Amygdala (tissue), 56 donors: ENCODE measurements at places on chromosomes 5 and 9.

- no peak for DNase-seq
Measured at GRCh38 chr5:157479166-157479565, 19.2 kb downstream of the NIPAL4 start.

DNA sequence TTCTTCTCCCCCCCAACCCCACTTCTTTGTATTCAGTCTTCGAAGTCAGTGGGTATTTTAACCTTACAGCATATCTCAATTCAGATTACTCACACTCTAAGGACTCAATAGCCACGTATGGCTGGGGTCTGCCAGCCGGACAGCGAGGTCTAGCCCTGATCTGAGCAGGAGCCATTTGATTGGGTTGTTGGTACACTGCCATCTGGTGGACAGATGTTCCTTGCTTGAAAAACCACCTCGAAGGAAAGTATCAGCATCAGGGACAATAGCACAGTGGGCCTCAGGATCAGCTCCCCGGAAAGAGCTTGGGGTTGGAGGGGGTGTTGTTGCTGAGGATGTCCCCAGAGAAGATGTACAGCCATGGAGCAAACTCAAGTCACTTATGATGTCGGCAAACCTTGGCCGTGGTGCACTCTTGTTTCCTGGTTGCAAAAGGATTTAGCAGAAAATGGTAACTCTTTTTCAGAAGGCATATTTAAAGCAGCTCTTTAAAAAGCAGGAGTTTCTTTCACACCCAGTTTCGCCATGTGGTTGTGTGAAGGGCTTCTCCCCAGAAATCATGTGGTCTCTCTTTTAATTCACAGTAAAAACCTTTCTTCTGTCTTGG is 31.7 kb upstream of the KCNMB1 start:
- peak; percentile 17 for DNase-seq

DNA sequence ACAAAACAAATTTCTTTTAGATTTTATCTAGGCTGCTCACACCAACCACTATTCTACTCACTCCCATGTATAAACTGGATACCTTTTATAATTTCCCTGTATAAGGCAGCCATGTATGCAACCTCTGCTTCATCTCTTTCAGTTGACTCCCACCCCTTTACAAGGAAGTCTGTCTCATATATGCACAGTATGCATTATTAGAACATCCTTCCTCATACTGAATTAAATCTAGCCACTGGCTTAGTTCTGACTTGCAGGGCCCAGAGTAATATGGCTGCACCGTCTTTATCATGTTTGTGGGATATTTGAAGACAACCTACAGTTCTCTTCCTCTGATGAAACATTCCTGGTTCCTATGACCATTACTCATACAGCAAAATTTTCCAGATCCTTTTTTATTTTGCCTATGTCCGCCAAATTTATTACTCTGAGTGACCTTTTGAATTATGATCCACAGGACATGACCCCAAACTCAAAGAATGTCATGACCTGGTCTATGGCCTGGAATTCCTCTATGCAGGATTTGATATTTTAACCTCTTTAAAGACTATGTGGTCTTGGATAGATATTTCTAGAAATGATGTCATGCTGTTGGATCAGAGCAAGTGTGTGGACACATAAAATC is 76.6 kb upstream of the ITGA1 start:
- no peak for DNase-seq

- DNase-seq, result no peak
Measured at GRCh38 chr9:87499424-87500017, 1.9 kb downstream of the DAPK1 start.

- DNase-seq, result no peak
Measured at GRCh38 chr5:92835712-92836111, 745.3 kb downstream of the NR2F1-AS1 start.

DNA sequence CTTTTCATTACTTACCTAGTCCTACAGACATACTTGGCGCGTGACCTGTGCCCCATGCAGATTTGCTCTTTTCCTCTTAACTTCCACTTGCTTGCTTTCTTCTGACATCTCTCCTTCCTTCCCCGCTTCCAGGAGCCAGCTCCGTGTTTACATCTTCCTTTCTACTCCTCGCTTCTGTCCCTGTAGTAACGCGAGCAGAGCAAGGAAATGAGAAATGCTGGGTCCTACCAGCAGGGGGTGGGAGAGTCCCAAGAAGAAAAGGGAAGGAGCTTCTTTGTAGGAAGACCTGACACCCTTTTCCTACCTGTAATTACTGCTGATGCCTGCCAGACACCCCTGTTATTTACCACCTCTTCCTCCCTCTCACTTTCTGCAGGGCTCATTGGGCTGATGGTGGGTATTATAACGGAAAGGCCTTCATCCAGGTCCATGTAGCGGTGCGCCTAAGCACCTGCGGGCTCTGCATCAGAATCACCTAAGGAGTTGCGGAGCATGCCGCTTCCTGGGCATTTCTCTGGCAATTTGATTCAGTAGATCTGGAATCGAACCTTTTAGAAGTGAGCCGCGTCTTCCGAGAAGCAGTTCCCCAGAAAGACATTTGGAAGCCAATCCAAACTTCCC is 1260.8 kb upstream of the WWC1 start:
- DNase-seq, result no peak

DNA sequence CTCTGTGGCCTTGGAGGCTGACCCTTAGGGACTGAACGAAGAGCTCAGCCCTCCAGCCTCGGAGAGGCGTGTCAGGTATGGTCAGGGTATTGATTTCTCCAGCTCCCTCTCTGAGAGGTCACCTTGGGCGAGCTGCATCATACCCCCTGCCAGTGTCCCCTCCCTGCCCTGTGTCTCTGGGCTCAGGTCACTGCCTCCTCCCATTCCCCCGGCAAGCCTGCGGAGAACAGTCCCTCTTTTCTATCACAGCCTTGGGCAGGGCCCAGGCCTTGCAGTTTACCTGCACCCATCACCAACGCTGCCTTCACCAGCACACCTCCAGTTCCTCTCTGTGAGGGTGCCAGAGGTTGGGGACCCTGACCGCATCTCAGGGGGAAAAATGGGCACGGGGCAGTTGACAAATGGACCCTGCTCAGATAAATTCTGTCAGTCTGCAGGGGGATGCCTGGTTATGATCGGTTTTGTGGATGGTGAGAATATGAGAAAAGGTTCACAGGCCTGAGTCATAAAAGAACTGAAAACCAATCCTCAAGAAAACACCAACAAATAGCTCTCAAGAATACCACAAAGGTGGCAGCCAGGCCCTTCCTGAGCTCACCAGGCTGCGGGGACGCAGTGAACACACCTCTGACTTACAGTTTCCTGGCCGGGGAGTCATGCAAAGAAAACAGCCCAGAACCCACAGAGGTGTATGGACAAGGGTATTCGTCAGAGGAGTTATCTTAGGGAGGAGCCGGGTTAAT is 24.7 kb upstream of the RXRA start:
- no peak for DNase-seq

- no peak for DNase-seq
Measured at GRCh38 chr5:176360894-176361436, 599 bp downstream of the KIAA1191 start.

- no peak for DNase-seq
Measured at GRCh38 chr9:37329576-37329975, 92.9 kb upstream of the GRHPR start.

DNA sequence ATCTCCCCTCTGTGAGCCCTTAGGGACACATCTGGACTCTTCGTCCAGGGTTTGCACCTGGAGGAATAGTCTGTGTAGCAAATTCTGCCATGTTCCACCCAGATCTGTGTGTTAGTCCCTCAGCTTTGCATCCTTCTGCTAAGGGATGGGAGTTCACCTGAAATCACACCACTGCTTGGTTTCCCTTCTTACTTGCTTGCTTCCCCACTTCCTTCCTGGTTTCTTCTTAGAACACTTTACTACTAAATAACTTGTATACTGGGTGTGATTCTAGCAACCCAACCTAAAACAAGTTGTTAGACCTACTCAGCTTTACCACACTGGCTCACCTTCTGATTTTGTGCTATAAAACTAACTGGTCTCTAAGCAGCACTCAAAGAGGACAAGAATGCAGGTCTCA is 202.6 kb upstream of the MAP3K1 start:
- DNase-seq, result no peak

GRCh38 chr5:59923465-59923864 is 29.9 kb upstream of the PDE4D start:
- DNase-seq, result no peak

DNA sequence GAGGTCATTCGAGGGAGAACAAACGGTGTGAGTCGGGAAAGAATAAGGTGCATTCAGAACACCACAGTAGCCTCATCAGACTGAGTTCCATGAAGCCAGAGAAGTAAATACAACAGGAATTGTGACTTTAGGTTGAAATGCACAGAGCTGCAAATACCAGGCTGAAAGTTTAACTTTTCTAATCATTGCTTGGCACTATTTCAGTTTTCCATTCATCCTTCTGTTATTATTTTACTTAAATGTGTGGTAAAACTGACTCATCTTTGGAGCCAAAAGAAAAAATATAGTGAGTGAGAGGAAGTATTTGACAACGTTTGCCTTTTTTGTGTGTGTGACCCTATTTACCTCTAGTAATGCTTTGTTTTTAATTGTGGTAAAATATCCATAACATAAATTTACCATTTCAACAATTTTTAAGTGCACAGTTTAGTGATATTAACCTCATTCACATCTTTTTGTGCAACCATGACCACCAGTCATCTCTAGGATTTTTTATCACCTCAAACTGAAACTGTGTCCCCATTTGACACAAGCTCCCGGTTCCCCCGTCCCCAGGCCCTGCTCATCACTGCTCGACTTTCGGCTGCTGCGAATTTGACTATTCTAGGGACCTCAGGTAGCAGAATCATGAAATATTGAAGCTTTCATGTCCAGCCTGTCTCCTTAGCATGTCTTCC is 166.8 kb downstream of the HSD17B3 start:
- no peak for DNase-seq

DNA sequence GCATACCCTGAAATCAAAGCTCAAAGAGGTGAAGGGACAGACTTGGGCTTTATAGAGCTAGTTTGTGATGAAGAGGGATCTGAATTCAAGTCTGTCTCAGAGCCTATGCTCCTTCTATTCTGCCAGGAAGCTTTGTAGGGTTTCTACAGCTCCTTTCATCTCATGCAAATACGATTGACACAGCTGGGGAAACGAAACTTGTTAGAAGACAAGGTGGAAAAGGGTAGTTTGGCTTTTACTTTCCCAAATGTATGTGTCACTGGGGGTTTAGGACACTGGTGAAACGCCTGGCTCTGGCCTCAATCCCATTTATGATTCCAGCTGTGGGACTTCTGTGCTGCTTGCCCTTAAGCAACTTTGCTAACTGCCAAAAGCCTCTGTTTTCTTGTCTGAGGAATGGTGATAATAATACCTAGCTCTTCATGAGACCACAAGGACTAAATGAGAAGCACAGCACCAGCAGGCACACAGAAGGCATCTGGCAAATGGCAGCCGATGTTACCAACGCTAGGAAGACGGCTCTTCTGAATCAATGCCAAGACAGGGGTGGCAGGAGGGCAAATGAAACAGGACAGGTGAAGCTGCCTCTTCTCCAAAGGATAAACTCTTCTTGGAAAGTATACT is 70.3 kb upstream of the EQTN start:
- no peak for DNase-seq

- DNase-seq, result no peak
Measured at GRCh38 chr9:12961276-12961809, 186.5 kb downstream of the LURAP1L start.

GRCh38 chr5:75617736-75618352 is 6.6 kb downstream of the ANKDD1B start:
- no peak for DNase-seq

- DNase-seq, result no peak
Measured at GRCh38 chr9:77770340-77770739, 122.2 kb upstream of the GNA14 start.

DNA sequence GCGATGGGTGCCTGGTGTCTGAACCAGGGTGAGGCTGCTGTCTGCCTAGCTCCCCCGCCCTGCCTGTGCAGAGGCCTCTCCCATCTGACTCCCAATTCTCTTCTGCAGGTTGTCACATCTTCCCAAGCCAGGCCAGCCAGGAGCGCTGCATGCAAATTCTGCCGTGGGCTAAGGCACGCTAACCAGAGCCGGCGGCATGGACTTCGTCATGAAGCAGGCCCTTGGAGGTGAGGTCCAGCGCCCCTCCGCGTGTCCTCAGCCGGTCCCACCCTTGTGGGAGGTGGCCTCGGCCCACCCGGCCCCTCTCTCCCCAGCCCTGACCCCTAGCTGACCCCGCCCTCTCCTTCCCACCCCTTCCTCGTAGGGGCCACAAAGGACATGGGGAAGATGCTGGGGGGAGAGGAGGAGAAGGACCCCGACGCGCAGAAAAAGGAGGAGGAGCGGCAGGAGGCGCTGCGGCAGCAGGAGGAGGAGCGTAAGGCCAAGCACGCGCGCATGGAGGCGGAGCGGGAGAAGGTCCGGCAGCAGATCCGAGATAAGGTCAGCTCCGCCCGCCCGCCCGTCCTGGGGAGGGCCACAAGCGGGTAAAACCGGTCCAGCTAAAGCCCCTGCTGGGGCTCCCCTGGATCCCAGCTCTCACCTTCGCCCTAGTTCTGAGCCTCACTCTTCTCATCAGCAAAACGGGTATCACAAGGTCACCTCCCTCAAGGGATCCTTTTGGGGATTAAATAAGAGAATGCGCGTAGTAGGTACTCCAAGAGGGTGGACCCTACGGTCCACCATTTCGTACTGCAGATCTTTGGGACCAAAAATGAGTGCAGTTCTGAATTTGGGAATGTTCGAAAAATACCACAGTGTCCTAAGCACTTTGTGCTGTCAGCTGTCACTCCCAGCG is 7.4 kb downstream of the CPLX2 start:
- no peak for DNase-seq

- no peak for DNase-seq
Measured at GRCh38 chr5:40832345-40832744, 2.7 kb downstream of the RPL37 start.

DNA sequence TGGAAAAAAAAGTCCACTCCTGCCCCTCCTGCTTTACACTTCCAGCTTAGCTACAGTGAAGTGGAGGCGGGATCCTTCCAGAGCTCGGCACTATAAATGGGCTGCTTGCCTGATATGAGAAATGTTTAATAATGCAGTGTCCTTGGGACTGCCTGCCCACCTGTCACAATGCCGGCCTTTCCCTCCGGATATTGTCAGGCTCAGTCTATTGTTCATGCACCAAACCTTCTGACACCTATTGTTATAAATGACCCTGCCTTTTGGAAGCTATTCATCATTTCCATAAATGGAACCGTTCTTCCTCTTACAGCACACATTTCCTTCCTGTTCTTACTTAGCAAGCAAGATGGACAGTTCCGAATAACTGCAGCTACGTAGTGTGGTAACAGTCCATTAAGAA is 146.3 kb downstream of the DMAC1 start:
- DNase-seq, result no peak

- no peak for DNase-seq
Measured at GRCh38 chr5:96175090-96175489, 213.4 kb upstream of the ELL2 start.

GRCh38 chr9:110126499-110126941 is 81.4 kb downstream of the C9orf152 start:
- no peak for DNase-seq

DNA sequence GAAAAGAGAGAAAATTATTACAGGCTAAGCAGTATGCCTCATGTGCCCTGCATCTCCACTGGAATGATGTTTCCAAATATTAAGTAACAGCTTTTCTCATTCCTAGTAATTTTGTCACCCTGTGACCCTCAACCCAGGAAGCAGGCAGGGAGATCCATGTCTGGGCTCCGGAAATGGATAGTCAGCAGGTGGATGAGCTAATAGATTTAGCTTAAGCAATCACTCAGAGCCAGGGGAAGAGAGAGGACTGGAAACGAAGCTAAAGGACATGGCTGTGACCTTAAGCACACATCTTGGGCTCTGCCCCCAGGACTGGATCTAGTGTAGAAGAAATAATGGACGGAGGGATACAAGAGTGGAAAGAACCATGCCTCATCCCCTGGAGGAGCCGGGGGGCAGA is 89.5 kb downstream of the ARSB start:
- DNase-seq, result no peak

GRCh38 chr5:149397530-149397929 is 18.4 kb upstream of the IL17B start:
- DNase-seq, result no peak

GRCh38 chr5:105956456-105957196 is 1714.1 kb downstream of the EFNA5 start:
- DNase-seq, result no peak
